ENCODE measurements at places on chromosomes 3 and 15. TPM values are rescaled to one million over a fixed set of nuclear protein-coding genes. Genes with fewer than 3 reads are reported as not detected.

DNA sequence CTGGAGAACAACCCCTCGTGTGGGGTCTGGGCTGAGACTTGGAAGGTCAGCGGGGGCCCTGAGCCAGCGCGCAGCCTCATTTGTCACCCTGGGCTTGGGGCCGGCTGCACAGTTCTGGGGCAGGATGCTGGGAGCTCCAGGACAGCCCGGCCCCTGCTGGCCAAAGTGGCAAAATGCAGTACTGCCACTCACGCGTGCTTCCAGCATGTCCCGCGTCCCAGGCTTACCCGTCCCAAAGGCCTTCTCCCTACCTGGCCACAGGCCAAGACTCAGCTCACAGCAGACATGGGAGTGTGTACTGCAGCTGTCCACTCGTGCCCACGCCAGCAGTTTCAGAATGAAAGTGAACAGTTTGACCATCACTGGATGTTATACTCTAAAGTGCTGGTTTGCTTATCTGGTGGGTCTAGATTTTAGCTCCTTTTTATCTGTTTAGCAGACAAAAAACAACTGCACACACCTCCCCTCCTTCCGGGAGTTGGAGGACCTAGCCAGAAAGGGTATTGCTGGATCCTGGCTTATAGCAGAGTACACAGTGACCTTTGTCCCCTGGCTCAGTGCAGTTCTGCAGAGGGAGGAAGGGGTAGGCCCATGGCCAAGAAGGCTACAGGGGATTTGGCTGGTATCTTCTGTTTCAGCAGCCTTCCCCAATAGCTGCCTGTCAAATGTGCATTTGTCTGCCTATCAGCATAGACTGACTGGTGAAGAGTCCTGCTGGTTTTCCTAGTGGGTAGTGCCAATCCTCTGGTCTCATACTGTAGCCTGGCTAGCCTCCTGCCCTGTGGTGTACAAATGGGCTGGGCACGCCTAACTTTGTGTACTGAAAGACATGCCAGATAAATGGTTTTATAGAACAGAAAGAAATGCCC lies 23.2 kb upstream of the IP6K2 start:
- peak; percentile 11 for DNase-seq

Gene ADCY5
- total RNA-seq, result 0.90 TPM

Gene LYZL4
- total RNA-seq, result not detected

- DNase-seq, result no peak
These were observed 23.3 kb upstream of the LARS2 start for GRCh38 chr3:45365060-45365459.

Gene MME
- 77.8 TPM for total RNA-seq

Gene ZNF385D
- not detected for total RNA-seq
